ENCODE measurements at places on chromosomes 3 and 15.

GRCh38 chr3:110077093-110077492, 739.7 kb upstream of the DPPA4 start:
- DNase-seq: no peak

DNA sequence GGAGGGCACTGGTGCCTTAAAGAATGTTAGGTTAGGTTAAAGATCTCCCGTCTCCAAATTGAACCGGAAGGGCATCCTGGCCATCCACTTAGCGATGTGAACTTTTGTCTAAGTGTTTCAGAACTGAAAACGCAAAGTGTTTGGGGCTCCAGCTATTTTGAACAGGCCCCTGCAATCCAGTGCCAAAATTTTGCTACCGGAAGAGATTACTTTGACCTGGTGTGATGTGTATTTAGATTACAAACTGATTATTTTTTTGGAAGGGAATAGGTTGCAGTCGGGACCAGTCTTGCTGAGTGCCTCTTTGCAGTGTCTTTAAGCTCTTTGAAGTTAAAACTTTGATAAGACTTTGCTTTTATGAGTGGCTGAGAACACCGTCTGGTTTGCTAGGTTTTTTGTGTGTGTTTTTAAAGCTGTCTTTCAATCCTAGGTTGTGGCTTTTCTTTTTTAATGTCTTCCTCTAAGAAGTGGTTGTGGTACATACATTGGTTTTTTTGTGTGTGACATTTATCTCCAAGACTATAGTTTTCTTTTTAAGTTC, 179.6 kb downstream of the OR4M2 start:
- DNase-seq: no peak

DNA sequence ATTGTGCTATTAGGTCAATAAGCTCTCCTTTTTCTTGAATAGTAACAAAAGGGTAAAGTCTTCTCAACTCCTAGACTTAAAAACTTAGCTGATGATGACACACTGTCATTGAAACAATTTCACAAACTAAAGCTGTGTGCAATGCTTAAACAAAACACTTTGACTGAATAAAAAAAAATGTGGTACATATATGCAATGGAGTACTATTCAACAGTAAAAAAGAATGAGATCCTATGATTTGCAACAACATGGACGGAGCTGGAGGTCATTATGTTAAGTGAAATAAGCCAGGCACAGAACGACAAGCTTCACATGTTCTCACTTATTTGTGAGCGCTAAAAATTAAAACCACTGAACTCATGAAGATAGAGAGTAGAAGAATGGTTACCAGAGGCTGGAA, 231.9 kb upstream of the UBE2E1 start:
- no peak for DNase-seq

DNA sequence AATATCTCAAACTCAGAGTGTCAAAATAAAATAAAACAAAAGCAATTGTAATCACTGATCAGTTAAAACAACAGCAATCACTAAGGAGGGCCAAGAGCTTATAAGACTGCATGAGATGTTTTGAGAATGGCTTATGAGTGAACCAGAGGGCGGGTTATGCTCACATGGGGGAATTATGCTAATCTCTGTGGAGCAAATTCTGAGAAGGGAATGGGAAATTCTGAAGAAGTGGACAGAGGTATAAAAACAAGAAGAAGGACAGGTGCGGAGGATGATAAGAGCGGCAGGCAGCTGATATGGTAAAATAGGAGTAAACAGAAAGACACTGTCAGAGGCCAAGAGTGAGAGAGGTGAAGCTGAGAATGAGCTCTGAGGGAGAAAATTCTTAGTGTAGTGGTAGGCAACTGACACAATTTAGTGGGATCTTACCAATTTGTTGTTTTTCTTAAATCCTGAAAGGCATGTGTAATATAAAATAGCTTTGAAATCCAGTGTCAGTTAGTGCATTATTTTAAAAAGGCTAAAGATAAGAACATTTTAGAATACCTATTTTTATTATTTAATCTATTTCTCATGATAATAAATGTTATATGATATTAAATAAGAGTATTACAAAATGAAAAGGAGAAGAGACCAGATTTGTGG, 133.8 kb downstream of the SPATA16 start:
- no peak for DNase-seq

DNA sequence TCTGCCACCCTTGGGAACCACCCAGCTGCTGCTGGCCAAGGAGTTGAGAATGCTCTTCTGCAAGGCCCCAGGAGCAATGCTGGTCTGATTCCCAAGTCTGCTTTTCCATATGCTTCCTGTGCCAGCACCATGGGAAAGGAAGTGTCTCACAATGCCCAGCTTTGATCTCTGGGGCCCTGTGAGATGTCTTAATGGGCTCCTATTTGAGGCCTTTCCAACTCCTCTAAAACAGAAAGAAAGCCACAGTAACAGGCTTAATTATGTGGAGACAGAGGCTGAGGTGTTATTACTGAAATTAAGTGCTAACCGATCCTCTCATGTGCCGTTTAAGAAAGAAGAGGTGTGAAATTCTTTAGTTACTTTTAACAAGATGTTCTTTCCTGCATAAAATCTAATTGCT, 4.5 kb downstream of the EOGT start:
- no peak for DNase-seq

- DNase-seq: no peak
These were observed 477.9 kb upstream of the NECTIN3 start for GRCh38 chr3:110593749-110594148.

- DNase-seq: no peak
These were observed 9.0 kb downstream of the TMEM43 start for GRCh38 chr3:14133876-14134275.

DNA sequence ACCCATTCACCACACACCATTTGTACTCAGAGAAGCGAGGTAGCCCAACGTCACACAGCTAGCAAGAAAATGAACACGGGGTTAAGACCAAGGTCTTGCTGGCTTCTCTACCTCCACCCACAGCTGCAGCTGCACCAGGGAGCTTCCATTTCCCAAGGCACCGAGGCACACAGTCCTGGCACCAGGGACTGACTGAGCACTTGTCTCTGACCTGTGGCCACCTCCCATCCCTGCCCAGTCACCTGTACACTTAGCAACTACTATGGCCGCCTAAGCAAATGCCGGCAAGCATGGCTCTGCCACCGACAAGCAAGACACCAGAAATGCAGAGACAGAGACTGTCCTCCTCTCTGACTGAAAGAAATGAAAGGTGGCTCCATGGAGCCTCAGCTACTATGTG, 15.3 kb downstream of the ZXDC start:
- no peak for DNase-seq

DNA sequence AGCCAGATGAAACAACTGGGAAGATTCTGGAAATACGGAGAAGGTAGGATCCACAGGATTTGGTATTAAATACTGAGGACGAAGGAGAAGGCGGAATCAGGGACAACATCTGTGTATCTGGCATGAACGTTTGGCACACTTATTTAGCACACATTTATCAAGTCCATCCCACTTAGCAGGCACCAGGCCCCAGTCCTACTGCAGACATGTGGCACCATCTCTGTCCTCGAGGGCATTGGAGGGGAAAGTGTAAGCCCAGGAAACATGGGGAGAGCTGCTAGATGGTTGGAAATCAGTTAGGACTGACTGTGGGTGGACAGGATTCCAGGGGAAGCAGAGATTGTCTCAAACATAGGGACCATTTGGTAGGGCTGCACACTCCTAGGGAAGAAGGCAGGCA, 29.0 kb upstream of the LCTL start:
- DNase-seq: no peak

DNA sequence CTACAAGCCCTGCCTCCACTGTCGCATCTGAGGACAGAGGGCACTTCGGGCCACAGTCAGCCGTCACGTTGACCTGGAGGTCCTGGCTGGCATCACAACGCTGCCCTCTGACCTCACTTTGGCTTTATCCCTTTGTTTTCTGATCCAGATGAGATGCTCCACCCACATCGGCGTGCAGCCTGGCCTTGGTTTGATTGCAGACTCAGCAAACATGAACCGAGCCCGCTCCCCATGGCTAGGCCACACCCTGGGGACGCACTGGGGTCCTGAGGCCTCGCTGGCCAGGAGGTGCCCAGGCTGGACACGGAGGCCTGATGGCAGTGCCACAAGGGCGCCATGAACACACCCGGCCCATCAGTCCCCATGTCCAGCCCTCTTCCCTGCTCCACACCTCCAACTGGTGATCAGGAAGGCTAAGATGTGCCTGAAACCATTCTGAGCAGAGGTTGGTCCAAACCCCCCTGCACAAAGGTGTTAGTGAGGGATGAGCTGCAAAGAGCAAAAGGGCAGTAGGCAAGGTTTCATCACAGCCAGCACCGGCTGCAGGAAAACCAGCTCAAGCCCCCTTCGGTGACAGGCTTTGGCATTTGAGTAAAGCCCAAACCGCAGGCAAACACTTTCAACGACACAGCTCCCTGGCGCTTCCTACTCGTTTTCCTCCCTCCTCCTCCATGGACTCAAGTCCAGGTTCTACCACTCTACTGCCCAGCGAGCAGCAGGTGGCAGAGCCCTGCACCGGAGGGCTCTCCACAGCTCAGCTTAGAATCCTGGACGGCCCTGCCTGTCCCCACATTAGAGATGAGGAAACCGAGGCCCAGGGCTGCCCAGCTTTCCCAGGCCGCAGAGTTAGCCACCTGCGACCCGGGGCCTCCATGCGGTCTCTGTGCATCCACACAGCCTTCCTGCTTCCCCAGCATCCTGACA, 165.8 kb downstream of the NUP210 start:
- DNase-seq: no peak

- no peak for DNase-seq
These were observed 194.5 kb upstream of the TBC1D5 start for GRCh38 chr3:17936736-17937480.

DNA sequence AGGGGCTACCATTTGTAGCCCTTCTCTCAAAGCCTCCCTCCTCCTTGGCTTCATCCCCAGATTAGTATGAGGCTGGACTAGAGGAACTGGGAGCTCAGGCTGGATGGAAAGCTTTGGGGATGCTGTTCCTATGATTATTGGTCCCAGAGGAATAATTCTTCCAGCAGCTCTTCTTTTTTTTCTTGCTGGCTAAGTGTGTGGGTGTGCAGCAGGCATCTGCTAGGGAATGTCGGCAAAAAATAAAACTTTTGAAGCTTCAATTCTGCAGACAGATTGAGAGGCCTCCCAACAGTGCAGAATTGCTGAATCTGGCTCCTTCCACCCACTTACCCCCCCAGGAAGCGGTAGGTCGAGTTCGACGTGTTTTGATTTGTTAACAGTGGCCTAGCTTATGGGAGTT, 138.5 kb upstream of the ANKRD28 start:
- no peak for DNase-seq

DNA sequence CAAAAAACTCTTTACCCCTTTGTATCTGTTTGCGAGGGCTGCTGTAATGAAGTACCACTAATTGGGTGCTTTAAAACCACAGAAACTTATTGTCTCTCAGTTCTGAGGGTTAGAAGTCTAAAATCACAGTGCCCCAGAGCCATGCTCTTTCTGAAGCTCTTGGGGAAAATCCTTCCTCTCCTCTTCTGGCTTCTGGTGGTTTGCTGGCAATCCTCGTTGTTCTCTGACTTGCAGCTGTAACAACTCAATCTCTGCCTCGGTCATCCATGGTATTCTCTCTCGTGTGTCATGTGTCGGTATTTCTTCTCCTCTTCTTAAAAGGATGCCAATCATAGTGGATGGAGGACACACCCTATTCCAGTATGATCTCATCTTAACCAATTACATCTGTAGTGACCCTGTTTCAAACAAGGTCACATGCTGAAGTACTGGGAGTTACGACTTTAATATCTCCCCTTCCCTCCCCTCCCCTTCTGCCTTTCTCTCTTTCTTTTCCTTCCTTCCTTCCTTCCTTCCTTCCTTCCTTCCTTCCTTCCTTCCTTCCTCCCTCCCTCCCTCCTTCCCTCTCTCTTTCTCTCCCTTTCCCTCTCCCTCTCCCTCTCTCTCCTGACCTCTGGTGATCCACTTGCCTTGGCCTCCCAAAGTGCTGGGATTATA, 6.5 kb upstream of the ARL8B start:
- no peak for DNase-seq

GRCh38 chr3:46538803-46539442, 27.2 kb downstream of the LRRC2 start:
- DNase-seq: no peak
